ENCODE measurements at places on chromosomes 5 and 9.
A peak's percentile ranks its signal among the peaks of the same experiment; 100 is the strongest.

DNA sequence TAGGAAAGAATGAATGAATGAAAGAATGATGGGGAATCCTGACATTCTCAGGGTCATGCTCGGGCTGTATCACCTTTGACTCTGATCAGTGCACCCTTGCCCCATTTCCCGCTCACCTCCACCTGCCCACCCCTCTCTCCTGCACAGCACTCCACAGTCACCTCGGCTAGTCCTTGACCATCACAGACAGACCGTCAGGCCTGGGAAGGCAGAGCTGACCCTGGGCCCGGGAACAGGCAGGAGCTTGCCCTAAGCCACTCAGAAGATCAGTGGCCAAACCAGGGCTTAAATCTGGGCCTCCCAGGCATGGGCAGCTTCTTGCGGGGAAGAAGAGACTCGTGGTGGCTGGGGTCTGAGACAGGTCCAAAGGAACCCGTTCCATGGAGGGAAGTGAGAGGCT is 3.6 kb downstream of the ST6GALNAC6 start:
- no peak for DNase-seq

DNA sequence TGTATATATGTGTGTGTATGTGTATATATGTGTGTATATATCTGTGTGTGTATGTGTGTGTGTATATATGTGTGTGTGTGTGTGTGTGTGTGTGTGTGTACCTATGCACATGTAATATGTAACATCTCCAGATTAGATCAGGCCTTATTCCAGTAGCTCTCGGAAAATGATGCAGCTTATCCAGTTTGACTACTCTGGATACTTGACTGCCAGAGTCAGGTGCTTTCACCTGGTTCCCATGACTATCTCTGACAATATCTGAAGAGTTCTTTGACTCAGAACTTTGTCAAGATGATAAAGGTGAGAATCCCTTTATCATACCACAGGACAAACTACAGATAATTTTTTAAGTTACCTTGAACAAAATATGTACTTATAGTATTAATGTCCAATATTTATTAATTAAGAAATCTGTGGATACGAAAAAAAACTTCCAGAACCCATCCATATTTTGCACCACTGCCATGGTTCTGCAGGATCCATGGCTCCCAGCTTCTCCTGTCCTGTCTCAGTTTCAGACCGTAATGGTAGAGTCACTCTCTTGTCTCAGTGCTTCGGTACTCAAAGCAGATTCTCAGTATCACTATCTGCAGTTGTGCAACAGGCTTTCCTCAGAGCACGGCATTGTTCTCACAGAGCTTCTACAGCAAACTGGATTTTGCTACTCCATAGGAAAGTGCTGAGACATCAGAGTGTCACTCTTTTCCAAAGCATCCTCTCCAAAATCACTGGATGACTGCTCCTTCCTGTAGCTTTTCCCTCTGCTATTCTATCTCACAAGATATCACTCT is 164.4 kb upstream of the SLC12A2 start:
- no peak for DNase-seq

DNA sequence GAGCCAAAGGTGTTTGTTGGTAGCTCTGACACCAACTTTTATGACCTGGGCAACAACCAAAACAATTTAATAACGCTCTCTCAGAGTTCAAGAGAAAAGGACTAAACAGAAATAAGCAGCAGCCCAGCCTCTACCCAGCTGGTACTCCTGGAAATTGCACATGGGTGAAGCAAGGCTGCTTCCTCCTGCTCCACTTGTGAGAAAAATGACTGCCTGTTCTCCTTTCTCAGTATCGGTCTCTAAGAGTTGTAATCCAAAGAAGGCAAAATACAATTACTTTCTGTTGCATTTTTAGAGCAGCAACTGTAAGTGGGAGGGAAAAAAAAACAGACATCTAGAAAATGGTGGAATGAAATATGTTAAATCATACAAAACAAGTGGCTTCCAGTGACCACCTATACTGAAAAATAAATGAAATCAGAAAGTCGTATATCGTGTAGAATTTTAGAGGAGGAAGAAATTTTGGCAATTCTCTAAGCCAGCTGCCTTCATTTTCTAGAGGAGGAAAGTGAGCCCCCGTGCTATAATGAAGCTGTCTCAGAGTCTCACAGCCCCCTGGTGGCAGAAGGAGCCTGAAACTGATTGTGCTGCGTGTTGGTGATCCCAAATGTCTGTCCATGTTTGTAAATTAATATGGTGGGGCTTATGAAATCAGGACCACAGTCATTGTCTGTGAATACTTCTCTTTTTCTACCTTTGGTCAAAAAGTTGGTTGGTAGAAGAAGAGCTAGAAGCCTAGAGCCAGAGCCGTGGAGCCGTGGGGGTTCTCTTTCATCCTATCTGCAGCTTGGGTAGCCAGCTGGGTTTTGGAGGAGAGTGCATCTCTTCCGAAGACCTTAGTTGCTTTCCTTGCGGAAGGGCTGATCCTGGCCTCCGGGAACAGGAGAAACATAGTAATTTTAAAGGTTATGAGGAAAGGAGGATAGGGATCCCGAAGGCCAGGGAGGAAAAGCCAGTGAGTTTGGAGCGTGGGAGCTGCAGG is 139.9 kb downstream of the PIP5K1B start:
- no peak for DNase-seq

DNA sequence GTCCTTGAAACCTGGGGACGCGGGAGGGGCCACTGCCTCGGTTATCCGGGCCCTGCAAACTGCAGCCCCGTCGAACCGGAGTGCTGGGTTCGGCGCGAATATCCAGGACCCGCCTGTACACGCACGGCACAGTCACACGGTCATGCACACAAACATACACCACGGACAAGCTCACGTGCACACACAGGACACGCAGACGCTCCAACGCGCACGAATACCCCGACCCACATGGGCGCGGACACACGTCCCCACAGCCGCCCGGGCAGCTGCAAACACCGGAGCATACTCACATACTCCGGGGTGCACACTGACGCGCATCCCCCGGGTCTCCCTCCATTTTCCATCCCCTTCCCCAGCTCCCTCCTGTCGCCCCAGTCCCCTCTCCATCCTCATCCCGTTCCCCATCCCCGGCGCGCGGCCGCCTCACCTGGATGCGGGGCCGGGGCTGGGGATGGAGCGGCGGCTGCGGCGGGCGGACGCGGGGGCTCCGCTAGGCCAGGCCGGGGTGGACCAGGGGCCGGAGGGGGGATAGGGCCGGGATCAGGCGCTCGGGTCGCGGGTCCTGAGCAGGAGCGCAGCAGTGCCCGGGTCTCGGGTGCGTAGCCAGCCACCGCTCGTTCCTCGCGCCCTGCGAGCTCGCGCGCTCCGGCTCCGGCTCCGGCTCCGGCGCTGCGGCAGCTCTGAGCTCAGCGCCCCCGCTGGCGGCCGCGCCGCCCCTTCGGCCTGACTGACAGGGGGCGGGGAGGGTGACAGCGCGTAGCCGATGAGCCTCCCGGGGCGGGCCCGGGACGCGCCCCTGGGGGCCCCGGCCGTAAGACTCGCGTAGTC is at the start of the genes EIF4E1B and SNCB:
Gene EIF4E1B, plus strand, starts transcription at position 823 of the 828 bp plus-strand sequence. CDS start 12,113 bp downstream, outside the sequence.
Gene SNCB, minus strand, starts transcription at position 682 of the 828 bp plus-strand sequence. CDS start 880 bp downstream, outside the sequence.
- peak; percentile 17 for DNase-seq
